ENCODE measurements at places on chromosomes 2 and 18.

- DNase-seq: no peak
Measured at GRCh38 chr18:4207383-4207985, 247.6 kb downstream of the DLGAP1 start.

GRCh38 chr18:78595924-78596573 is 383.6 kb upstream of the SALL3 start:
- DNase-seq: no peak

DNA sequence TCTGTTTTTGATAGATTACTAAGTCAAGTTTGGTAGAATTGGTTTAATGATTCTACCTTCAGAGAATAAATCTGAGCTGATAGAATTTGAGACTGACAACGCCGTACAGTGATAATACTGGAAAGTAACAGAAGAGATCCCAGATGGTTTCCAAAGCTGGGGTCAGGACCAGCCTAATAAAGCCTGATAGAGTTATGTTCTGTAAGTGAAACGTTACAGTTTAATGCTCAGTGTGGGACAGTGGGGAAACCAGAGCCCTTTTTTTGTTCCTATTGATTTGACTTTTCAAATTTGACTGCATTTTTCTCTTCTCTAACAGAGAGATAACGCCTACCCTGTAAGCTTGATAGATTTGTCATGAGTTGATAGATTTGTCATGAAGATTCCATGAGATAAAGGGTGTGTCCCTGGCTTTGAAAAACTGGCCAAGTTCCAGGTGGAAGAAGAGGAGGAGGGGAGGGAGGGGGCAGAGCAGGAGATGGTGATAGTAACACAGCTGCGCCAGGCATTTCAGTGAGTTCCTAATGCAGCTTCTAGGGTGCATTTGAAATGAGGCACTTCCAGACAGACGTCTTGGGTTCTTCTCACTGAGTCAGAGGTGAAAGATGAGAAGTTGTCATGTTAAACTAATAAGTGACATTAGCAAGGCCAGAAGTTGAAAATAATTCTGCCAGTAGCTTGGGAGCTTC is 65.1 kb downstream of the CERS6 start:
- peak; percentile 35 for DNase-seq

DNA sequence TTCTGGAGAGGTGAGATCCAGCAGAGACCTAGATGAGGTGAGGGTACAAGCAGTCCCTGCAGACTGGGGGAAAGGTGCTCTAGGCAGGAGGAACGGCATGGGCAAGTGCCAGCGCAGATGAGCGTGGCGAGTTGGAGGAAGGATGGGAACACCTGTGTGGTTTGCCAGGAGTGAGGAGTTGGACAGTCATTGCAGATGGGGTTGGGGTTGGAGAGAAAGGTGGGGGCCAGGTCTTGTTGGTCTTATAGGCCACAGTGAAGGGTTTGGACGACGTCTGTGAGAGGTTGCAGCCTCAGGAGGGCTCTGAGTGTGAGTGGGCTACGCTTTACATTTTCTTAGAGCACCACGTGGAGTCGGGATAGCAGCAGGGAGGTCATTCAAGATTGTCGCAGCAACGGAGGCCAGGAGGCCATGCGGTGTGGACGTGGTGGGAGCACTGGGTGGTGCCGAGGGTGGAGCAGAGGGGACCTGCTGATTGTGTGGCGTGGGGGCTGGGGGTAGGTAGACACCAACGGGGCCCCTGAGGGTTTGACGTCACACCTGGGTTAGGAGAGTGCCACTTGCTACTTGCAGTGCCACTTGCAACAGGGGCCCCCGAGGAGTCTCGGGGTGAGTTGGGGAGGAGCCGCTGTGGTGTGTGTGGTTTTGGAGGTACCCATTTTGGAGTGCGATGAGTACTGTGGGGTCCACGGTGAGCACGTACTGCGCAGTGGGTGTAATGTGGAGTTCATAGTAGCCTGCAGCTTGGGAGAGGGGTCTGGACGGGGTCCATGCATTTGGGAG is 66.2 kb downstream of the LPIN1 start:
- no peak for DNase-seq

DNA sequence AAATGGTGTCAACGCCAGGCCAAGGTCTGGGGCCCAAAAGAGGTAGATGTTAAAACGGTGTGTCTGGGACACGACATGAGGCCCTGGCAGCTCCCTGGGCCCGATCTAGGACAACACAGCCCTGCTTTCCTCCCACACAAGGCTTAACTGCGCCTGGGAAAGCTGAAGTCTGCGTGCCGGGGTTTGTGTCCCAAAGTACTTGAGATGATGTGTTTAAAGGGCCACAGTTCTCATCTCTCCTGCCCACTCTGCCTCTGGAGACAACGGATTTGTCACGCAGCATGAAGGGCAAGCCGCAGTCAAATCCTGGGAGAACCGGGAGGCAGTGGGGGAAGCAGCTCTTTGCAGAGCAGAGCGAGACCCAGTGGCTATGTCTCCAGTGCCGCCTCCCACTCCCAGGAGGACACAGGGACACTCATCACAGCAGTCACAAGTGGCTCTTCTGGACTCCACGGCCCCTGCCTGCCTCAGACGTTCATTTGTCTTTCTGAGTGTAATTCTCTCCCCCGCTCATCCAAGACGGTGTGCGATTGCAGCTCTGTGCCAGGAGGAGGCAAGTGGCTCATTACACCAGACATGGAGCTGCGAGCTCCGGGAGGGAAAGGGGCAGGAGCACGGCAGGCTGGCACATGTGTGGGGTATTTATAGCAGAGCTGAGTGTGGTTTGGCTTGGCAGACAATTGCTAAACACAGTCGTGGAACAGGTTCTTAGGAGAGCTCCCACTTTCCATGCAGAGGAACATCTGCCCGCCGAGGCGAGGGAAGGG is 57.7 kb upstream of the SEMA4C start:
- peak; percentile 88 for DNase-seq

All from NCI-H345 (cell line).